Omental fat pad (tissue), 4 donors: ENCODE measurements at places on chromosomes 5 and 9.

DNA sequence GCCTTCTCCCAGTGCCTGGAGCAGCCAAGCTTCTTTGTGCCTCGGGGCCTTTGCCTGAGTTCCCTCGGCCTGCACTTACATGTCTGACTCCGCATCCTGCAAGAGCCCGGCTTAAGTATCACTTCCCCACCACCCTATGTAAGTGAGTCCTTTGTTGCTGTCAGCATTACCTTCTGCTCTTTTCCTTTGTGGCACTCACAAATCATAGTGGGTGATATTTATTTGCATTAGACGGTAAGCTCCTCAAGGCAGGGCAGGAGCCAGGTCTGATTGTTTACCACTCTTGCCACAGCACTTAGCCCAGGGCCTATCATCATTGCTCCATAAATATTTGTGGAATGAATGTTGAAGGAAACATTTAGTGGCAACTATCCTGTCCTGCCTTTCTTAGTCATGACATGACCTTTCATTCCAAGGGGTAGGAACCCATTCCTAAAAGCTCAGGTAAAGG is 4.8 kb downstream of the GM2A start:
- DNase-seq: no peak

DNA sequence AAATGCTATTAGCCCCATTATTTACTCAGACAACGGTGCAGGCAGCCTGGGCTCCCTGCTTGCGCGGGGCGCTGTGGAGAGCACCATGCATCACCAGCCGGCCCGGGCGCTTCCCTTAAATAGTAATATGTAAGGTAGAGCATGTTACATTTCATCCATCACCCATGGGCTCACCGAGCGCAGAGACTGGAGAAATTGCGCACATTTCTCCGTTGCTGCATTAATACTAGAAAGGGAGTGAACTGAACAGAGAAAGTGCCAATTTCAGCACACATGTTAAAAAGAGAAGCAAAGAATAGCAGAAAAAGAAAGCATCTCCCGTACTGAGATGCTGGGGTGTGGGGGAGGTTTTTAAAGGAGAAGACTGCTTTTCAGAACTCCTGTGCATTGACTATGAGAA is 400.3 kb downstream of the ZSWIM6 start:
- DNase-seq: no peak

- no peak for DNase-seq
Measured at GRCh38 chr5:111945535-111945934, 188.5 kb upstream of the NREP start.

DNA sequence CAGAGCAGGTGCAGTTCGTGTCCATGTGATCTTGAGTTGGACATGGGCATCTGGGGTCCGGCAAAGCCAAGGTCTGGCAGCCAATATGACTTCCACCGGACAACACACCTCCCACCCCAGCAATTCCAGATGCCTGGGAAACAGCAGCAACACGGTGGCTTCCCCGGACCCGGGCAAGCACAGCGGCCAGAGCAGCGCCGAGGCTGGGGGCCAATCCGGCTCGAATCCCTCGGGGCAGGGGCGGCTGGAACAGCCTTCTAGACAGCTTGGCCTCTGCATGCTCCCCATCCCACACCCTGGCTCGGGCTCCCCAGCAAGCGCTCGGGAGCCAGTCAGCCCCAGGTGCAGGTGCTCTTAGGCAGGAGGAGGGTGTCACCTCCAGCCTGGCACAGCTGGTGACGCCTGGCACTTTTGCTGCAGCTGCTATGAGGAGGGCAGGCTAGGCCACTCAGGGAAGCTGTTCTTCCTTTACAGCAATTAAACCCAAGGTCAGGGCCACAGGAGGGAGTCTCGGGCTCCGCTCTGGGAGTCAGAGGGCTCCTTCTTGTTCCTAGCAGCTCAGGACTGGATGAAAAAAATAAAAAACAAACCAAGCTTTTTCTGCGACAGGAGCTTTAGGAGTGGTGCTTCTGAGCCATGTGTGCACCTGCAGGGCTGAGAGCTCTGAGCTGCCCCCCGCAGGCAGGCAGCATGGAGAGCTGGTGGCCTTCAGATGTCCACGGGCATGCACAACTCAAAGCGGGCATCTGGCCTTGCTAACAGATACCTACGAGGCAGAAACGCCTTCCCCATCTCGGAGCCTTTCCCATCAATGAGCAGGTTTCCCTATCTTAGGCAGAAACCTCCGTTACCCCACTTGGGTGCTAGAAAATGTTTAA is 28.2 kb downstream of the DBH start:
- DNase-seq: no peak

DNA sequence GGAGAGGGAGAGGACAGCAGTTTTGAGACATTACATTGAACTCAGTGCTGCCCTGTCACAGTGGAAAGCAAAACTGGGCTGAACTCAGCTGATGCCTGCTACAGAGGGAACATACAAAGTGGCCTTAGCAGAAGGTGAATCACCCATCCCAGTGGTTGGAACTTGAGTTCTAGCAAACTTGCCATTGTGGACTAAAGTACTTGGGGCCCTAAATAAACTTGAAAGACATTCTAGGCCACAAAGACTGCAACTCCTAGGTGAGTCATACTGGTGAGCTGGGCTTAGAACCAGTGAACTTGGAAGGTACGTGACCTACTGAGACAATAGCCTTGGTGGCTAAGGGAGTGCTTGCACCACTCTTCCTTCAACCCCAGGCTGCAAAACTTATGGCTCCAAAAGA is 155.7 kb upstream of the RIOK2 start:
- no peak for DNase-seq

- no peak for DNase-seq
Measured at GRCh38 chr9:121194730-121195129, 6.9 kb downstream of the RAB14 start.

DNA sequence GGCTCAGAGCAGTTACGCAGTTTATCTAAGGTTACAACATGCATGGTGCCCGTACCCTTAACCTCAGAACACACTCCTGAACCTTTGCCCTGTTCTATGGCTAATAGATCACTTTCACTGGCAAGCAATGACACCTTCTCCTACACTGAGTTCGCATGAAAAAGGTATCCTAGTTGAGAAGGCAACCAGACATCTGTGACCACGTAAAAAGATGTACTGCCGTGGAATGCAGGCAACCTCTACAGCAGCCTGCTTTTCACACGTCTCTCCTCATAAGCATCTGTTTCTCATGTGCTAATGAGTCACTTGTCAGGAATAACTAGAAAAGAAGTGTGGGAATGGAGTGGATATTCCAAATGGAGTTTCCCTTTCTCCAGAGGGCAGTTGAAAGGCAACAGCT is 71.4 kb downstream of the FBXO38 start:
- DNase-seq: no peak

DNA sequence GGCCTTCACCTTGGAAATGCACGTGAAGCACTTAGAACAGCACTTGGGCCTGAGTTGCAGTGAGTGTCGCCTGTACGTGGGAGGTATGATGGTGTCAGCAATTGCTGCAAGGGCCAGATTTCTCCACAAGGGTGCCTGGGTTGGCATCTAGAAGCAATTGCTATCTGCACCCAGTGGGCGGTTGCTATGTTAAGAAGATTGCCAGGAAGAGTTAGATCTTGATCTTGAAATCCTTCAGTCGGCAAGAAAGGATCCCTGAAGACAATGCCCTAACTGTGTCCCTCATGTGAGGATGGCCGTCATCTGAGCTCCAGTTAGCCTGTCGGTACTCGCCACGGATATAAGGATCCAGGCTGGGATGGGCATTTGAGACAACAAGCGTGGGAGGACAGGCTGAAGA is 62.9 kb downstream of the MAMDC2 start:
- no peak for DNase-seq

DNA sequence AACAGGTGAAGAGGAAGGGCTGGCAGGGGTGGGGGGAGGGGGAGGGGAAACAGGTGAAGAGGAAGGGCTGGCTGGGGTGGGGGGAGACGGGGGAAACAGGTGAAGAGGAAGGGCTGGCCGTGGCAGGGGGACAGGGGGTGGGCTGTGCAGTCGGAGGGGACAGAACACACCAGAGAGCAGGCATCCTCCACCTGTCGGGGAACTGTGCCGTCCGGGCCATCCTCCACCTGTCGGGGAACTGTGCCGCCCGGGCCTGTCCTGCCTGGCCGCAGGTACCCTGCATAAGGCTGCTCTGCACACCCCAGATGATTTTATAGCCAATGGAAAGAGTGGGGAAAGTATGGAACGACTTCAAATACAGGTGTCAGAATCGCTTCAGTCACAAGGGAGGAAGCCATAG is 32.5 kb upstream of the PPP1R26 start:
- no peak for DNase-seq

DNA sequence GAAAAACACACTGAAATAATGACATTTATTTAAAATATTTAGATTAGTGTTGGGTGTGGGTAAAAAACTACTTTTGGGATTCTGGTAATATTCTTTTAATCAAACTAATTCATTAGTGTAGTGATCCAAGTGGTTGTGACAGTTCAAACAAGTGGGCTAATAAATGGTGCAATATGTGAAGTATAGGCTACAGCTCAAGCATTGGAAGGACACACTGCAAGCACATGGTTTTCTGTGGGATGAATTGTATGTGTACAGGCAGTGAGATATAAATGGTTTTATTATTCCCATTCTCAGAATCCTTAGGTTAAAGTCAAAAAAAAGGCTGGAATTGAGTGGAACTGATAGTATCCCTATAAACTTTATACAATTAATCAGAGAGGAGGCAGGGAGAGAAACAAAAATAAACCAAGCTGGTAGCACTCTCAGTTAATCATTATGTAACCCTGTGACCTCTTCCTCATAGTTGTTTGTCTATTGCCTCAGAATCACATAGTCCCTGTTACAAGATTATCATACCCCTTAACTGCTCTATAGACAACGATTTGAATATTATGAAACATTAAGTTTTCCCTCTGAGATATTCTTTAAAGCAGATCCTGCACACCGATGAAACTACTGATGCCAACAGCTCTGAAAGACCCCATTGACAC is 1755.4 kb upstream of the ACO1 start:
- DNase-seq: no peak

DNA sequence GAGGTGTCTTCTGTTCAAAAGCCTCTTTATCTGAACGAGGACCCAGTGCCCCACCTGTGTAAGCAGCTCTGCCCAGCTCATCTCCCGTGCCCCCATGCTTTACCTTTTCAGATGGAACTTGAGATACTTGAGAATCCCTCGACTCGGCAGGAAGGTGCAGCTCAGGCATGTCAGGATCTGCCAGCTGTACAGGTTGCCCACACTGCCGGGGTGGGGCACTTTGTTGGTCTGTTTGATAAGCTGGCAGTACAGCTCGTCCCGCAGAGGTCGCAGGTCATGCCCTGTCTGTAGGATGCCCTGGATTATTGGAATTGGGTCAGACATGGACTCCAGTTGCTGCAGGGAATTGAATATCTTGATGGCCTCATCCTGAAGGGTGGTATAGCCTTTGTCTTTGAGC is 58.0 kb upstream of the RETREG1 start:
- DNase-seq: no peak

GRCh38 chr5:10772901-10773585 is 12.0 kb upstream of the DAP start:
- no peak for DNase-seq
